Umbilical cord (tissue), 2 donors: ENCODE measurements at places on chromosomes 3 and 15.

- DNase-seq, result no peak
Measured at GRCh38 chr3:20726786-20727185, 540.8 kb upstream of the SGO1 start.

DNA sequence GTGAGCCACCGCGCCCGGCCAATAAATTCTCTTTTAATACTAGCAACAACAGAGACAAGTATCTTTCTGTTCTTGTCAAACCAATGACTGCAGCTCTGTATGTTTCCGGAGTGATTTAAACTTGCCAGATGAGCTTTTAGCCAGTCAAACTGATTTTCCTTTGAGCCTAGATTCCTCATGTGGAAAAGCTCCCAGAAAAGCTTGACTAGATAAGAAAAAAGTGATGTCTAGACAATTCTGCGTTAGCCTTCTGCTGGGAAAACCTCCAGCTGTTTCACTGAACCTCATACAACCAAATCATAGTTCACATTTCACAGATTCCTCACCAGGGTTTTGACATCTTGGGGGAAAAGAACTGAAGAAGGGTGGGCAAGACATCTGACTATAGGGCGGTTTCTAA is 78.6 kb downstream of the MAGI1 start:
- DNase-seq, result peak; percentile 85

GRCh38 chr15:95018888-95019545 is 787.7 kb downstream of the MCTP2 start:
- no peak for DNase-seq

- DNase-seq, result peak; percentile 86
Measured at GRCh38 chr3:171967137-171967783, 72.1 kb upstream of the FNDC3B start.

DNA sequence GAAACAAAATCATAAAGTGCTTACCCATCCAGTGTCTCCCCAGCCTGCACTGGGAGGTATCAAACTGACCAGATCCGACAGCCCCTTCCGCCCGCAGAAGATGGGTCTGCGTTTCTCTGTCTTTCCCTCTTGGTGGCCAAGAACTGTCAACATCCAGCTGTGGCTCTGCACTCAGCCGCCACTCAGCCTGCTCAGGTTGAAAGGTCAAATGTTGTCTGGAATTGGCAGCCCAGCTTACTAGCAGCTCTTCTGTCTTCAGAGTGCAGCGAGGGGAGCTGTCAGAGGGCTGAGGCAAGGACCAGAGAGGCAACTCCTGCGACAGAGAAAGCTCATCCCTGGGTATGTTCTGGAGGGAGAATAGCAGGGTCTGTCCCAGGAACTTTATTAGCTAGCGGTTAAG is 45.4 kb downstream of the GOLGA6L2 start:
- DNase-seq, result no peak
